ENCODE measurements at places on chromosomes 7 and 10.

DNA sequence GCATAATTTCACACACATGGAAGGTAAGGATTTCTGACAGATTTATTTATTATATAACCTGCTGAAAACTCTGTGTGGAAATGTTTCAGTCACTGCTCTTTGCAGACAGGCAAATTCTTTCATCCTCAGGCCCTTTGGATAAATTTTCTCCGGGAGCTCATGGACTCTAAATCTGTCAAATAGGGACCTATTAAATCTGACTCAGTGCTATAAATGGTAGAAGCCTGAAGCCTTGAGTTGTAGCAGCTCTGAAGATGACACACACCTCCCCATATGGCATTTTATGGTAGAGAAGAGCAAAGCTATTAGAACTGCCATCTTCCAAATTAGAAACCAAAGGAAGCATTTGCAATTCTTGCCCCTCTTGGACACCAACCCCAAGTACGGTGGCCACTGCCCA, 808.7 kb downstream of the XPNPEP1 start:
- no peak for DNase-seq

GRCh38 chr10:114233482-114233881, 5.6 kb upstream of the VWA2 start:
- DNase-seq, result no peak

DNA sequence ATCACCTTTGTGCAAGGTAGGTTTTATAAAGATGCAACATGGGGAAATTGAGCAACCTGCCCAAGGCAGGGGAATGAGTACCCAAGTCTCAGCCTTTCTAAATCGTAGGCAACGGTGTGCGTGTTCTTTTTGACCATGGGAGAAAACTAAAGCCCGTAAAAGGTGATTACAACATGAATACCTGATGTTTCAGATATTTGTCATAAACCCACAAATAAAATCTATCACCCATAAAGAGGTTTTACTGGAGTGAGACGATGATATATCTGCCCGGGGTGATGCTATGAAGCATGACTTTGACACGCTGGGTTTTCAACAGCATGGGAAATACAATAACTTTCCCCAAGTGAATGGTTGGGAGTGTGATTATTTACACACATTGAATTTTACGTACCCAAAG, 406.3 kb upstream of the KLF6 start:
- no peak for DNase-seq

DNA sequence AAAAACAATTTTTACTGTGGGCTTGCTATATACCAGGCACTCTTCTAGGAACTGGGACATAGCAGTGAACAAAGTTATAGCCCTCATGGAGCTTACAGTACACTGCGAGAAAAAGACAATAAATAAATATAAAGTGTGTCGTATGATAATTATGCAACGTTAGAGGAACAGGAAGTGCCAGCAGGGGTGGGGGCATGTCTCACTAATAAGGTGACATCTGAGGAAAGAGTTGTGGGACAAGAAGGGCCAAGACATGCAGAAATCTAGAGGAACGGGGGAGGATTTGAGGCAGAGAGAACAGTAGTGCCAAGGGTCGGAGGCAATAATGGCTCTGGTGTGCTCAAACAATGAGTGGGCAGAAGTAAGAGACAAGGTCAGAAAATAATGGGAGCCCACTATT, 52.8 kb downstream of the LMBR1 start:
- no peak for DNase-seq

GRCh38 chr10:11913079-11913641, 90.0 kb downstream of the PROSER2 start:
- DNase-seq, result no peak

DNA sequence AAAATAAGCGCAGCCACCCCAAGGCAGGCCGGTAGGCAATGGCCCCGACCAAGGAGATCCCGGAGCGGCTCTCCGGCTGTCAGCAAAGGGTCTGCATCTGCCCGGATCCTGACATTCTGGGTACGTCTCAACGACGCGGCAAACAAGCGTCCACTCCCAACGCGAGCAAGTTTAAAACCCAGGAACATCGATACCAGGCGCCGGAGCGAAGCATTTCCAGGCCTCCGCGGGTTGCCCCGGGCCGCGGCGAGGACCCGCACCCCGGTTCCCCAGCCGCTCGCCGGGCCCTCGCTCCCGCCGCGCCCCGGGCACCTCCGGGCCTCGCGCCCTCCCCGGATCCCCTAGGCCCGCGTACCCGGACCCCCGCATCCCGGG, 453 bp downstream of the URGCP start:
- DNase-seq, result no peak

DNA sequence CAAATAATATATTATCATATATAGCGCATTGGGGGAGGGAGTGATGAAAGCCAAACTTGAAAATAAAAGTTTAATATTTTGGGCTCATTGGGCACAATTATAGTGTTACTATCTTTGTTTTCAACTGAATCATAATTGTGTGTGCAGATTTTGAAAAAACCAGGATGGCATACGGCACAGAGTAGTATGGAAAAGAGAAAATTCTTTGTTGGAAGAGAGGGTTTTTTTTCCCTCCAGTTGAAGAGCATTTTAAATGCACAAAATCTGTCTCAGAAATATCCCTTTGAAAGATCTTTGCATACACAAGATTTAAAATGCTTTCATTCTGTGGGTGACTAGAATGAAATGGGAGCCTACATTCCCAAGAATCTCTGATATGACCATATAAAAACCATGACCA, 269.6 kb downstream of the EXOC4 start:
- DNase-seq, result no peak

All from stimulated activated CD8-positive, alpha-beta memory T cell treated with anti-CD3 and anti-CD28 coated beads, Interleukin-7, amount 100 ng/mL, for 24 hours (primary cell).